ENCODE measurements at places on chromosomes 7 and 10.

GRCh38 chr7:3861386-3861785 is 560.3 kb downstream of the SDK1 start:
- no peak for DNase-seq

GRCh38 chr7:123719197-123719721 is 29.5 kb downstream of the WASL start:
- no peak for DNase-seq

GRCh38 chr10:72087392-72087968 is 871 bp downstream of the SPOCK2 start:
- no peak for DNase-seq

GRCh38 chr10:127431525-127431924 is 117.6 kb upstream of the NPS start:
- DNase-seq = no peak

DNA sequence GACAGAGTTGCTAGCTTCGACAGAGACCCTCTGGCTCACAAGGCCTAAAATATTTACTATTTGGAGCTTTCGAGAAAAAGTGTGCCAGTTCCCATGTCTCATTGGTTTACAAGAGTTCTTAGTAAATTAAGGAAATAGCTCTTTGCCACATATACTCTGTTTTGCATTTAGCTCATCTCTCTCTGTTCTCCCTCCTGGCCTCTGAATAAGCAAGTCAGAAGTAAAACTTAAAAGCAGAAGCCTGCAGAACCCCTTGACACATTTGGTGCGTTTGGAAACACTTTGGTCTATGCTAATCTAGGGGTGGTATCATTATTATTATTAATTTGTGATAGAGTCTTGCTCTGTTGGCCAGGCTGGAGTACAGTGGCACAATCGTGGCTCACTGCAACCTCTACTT is 6.4 kb downstream of the CARD11 start:
- DNase-seq = no peak

GRCh38 chr10:28677888-28678686 is 766 bp downstream of the BAMBI start:
- DNase-seq = peak; percentile 42

DNA sequence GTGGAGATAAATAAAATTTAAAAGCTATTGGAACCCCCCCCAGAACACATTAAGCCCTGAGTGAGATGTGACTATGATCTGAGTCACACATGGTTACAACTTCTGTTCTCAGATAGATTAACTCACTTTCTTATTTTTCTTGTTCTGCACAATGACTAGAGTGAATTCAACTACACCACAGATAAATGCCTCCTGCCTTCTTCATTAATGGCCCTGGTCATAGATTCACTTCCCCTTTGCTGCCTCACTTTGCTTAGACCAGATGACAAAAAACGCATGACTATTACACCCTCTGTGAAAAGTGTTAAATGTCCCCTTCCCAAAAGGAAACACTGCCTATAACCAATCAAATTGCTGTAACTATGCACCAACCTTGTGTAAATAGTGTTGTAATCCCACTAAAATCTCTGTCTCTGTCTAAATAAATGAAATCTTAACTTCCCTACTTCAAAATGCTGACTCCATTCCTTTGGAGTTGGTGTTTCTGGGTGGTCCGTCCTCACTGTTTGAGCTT is 49.4 kb downstream of the AKR1D1 start:
- DNase-seq = no peak

DNA sequence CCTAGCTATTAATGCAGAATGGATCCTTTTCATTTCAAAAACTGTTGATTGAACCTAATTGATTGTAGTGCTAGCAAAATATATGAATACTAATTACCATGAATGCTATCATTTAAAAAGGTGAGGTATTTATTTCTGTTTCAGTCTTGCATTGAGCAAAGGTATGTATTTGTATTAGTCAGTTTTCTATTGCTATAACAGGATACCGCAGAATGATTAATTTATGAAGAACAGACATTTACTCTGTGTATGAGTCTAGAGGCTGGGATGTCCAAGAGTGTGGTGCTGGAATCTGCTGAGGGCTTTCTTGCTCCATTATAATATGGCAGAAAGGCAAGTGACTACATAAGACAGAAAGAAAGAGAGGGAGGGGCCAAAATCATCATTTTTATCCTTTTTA is 199.2 kb downstream of the KIF20B start:
- DNase-seq = no peak

DNA sequence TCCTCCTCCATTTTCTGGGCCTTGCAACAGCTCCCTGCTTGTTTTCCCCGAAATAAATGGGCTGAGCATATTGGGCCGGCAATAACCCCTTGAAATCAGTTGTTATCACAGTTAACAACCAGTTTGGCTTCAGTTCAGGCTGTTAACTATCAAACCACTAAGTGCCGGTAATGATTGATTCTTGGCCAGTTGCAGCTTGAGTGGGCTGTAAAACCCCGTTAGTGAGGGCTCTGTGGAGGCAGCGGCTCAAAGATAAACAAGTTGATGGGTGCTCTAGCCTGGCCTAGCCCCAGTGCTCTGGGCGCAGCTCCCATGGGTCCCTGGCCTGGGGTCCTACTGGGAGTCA is 8.3 kb downstream of the FGF8 start:
- no peak for DNase-seq

- no peak for DNase-seq
These were observed 130.9 kb downstream of the SND1 start for GRCh38 chr7:127782654-127783559.

GRCh38 chr10:3166496-3167290 is 5.9 kb downstream of the PITRM1 start:
- no peak for DNase-seq

- DNase-seq = no peak
These were observed 95.8 kb downstream of the RAMP3 start for GRCh38 chr7:45253368-45253767.

DNA sequence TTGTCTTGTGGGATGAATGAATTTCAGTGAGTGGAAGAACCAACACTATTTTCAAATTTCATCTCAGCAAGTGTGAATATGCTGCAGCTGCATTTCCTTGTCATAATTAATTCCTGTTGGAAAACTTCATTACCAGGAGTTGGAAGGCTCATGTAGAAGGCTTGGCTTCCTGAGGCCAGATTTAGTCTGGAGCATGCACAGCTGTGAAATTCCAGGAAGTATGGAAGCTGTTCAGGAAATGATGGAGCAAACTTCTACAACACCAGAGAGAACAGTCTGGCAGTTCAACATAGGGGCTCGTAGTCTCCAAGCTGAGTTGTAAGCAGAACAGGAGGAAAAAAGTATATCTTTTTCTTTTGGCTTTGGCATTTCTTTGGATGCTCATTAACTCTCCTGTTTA is 1439.9 kb upstream of the CELF2 start:
- DNase-seq = no peak

GRCh38 chr10:102405108-102405571 is 9.6 kb downstream of the NFKB2 start:
- no peak for DNase-seq

DNA sequence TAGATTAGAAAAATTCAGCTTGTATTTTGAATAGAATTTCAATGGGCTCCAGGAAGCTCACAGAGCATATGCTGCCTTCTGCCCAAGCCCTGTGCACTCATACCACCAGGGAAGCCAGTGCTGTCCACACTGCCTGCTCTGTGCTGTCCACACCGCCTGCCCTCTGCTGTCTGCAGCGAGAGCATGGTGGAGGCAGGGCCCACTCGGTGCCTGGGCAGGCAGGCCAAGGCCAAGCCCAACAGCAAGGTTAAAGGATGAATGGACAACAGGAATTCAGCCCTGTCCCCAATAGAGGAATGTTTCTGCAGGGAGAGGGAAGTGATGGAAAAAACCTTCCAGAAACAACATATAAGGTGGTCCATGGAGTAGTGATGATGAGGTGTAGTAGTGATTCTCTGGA is 146.8 kb downstream of the GFRA1 start:
- no peak for DNase-seq

- DNase-seq = no peak
These were observed 331.4 kb upstream of the MGMT start for GRCh38 chr10:129135624-129136023.

GRCh38 chr7:38448054-38448453 is 174.6 kb upstream of the TARP start:
- DNase-seq = no peak

GRCh38 chr10:68813559-68813958 is 13.8 kb upstream of the STOX1 start:
- no peak for DNase-seq

DNA sequence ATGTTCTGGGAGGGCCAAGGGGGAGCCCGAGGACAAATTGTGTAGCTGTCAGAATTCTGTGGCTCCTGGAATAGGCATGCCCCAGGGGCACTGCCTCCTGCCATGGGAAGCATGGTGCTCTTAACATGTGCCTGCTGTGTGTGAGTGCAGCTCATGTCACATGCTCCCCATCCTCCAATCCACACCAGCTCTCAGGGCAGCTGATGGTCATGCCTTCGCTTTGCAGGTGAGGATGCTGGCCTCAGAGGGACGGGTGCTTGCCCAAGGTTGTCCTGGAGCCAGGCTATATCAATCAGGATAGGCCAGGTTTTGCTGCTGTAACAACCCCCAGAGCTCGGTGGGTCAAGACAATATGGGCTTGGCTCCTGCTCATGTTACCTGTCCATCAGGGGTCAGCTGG is 303.4 kb downstream of the RPS24 start:
- no peak for DNase-seq

GRCh38 chr7:140723006-140723405 is 26.5 kb downstream of the NDUFB2 start:
- DNase-seq = no peak

GRCh38 chr10:83541046-83541445 is 598.3 kb upstream of the GHITM start:
- no peak for DNase-seq

DNA sequence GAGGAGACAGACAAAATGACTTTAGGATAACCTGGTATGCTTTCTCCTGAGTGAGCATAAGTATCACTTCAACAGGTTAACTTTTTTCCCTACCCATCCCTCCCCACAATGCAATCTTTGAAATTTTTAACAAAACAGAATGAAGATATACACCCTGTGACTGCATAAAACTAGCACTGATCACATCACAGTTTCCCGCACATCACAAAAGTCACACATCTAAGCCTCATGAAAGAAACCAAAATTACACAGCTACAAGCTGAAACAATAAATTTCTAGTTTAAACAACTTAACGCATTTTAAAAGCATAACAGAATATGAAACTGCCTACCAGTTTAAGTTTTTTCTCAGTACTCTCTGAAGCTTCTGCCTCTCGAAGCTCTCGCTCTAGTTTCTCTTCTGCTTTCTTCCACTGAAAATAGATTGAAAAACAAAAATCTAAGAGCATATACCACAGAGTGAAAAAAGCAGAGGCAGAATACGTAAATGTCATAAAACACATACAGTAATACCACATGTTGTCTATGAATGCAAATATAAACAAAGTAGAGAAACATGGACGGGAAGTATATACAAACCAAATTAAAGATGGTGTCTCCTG is 18.1 kb downstream of the NOC3L start:
- DNase-seq = no peak

DNA sequence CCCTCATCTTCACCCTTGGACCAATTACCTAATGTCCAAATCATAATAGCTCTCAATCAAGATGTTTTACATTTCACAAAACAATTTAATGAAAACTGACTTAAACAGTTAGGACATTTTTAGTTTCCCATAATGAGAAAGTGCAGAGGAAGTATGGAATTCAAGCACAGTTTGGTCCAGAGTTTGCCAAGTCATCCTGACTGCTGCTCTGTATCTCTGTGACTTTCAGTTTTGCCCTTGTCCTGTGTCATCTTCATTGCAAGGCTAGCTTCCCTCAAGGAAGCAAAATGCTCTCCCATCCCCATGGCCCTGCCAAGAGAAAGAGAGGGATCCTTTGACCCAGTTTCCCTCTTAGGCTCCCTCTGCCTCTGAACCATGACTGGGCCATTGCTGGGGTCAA is 7.9 kb upstream of the PLEKHS1 start:
- DNase-seq = no peak

GRCh38 chr7:110590415-110590814 is 500.5 kb upstream of the LRRN3 start:
- no peak for DNase-seq

DNA sequence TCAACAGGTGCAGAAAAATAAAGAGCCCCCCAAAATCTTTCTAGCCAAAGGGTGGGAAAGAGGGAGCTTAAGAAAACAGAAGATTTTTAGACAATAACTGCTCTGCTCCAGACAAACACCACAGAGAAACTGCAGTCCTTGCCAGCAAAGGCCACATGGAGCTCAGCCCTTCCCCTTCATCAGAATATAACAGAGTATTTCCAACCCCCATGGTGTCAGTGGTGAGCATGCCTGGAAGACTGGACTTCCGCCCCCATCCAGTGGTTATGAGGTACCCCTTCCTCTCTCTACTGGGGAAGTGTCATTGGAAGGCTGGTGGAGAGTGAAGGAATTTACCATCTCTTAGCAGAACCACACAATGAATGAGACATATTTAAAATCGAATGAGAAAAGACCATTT is 1007.3 kb upstream of the CELF2 start:
- no peak for DNase-seq

DNA sequence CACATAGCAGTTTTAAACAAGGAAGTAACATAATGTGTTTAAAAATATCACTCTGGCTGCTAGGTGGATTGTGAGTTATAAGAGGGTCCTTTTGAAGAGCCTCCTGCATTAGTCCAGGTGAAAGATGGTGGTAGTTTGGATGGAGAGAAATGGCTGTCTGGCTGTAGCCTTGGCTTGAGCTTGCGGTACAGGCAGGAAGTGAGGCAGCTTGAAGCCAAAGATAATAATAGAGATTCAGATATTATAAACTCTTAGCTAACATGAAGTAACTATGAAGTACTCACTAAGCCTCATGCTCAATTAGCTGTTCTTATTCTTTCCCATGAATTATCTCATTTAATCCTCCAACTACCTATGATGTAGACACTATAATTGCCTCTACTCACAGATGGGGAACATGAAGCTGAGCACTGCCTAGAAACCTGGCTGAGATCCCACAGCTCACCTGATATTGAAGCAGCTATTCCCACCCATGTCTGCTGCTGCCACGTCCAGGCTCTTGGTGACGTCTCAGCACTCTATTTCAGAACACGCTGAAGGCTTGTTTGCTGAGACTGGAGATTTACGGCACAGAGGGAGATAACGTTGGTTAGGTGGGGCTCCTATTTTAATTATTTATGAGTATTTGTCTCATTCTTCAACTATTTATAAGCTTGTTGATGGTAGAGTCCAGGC is 10.4 kb downstream of the C10orf120 start:
- no peak for DNase-seq

DNA sequence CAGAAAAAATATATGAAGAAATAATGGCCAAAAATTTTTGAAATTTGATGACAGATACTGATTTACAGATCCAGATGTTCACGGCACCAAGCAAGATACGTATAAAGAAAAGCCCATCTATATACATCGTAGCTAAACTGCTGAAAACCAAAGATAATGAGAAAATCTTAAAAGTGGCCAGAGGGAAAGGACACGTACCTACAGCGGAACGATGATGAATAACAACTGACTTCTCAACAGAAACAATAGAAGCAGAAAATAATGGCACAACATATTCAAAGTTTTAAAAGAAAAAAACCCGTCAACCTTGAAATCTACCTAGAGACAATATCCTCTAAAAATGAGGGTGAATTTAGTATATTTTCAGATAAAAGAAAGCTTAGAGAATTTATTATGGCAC is 31.9 kb downstream of the IL2RA start:
- DNase-seq = no peak

GRCh38 chr10:88032566-88032965 is 169.1 kb downstream of the PTEN start:
- no peak for DNase-seq

GRCh38 chr7:14688208-14688607 is 214.3 kb downstream of the DGKB start:
- no peak for DNase-seq
